T-helper 2 cell (primary cell): ENCODE measurements at places on chromosomes 6 and 20.

DNA sequence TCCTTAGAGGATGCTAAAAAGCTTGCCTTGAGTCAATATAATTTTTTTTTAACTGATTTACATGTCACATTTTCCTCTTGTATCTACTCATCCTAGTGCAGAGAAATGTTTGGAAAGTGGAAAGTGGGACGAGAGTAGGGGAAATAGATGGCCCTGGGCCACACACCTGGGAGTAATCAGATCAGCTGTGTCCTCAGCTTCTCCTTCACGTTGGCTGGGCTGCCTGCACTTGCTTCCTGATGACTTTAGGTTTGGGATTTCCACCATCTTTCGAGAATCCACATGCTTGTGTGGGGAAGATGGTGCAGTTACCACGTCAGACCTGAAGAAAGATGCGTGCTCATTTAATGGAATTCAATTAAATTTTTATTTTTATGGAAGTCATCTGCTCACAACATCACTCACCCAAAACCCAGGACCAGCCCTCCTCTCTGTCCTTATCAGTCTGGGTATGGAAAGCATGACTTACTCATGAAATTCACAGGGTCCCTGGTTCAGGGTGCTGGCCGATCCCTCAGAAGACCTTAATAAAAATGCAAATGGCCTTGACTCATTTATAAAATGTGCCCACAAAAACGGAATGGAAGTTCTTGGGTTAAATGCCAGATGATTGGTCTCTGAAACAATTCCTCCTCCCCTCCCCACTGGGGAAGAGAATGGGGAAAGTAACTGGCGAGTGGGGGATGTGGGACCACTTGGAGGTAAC, 74.5 kb upstream of the TIAM2 start:
- DNase-seq: no peak

GRCh38 chr6:110298411-110298810, 59.7 kb downstream of the METTL24 start:
- DNase-seq: no peak

GRCh38 chr6:108176281-108177089, 10.7 kb downstream of the NR2E1 start:
- no peak for DNase-seq

DNA sequence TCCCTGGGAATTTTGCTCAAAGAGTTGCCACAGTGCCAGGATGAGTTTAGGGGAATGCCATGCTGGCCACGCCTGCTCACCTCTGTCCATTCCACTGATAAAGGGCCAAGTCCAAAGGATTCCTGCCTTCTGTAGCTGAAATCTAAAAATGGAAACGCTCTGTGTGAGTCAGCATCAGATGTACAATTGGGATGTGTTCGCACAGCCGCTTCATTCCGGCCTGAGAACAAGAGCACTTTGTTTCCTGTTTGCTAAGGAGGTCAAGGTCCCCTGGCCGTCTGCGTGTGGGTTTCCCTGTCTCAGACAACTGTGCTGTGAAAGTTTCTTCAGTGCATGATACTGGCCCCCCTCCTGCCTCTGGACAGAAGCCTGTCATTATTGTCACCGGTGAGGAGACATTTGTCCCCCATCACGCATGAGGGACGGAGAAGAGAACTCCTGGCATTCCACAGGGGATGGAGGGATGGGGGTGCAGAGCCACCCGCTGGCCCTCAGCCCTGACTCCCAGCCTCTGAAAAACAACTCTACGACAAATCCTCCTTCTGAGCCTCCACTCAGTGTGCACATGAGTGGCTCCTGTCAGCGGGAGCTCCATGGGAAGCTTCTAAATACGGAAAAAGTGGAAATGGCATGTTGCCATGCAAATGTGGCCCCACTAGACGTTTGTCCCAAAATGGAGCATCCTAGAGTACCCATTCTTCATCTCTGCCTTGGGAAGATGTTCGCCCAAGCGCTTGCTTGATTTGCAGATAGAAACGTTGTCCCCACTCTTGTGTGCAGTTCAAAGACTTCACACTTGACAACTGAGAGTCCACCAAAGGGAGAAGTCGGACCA, 143.5 kb upstream of the AFDN start:
- no peak for DNase-seq

- DNase-seq: no peak
These were observed 3.5 kb downstream of the ZFAND3 start for GRCh38 chr6:37822851-37823682.

GRCh38 chr20:63027922-63028389, 21.2 kb upstream of the BHLHE23 start:
- no peak for DNase-seq

GRCh38 chr6:56046576-56046975, 171.2 kb upstream of the BMP5 start:
- DNase-seq: no peak
